ENCODE measurements at places on chromosomes 1 and 21.

- no peak for DNase-seq
Measured at GRCh38 chr1:246923482-246923881, 8.3 kb downstream of the AHCTF1 start.

- DNase-seq, result no peak
Measured at GRCh38 chr1:97649591-97649990, 271.2 kb downstream of the DPYD start.

DNA sequence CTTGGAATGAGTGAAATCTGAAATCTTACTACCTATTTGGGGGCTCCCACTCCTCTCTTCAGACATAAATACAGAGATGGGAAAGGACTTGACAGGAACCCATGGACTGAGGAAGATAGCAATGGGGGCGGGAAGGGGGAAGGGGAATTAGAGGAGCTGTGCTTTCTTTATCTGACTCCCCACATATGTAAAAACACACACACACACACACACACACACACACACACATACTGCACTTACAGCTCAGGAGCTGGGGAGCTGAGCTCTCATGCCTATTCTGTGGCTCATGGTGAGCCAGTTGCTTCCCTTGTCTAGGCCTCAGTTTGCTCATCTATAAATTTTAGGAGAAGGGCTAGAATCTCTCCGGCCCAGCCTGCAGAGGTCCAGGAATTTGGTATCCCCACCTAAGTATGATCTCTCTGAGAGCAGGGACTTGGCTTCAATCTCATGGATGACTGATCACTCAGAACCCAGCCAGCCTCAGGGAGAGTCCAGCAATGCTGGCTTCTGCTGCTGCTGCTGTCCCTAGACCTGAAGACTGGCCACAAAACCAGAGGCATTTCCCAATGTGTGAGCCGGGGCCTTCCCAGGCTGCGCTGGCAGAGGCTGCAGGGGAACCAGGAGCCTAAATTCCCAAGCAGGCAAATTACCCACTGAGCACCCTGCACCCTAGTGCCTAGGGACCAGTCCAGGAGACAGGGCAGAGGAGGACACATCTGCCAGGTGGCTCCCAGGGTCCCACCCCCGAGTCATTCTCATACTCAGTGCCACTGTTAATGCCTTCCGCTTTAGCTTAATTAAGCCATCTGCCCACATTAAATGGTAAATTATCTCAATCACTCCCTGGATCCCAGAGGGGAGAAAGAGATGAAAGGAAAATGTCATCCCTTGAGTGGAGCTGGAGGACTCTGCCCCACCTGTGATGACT lies 57.5 kb upstream of the RBM15 start:
- DNase-seq, result no peak

DNA sequence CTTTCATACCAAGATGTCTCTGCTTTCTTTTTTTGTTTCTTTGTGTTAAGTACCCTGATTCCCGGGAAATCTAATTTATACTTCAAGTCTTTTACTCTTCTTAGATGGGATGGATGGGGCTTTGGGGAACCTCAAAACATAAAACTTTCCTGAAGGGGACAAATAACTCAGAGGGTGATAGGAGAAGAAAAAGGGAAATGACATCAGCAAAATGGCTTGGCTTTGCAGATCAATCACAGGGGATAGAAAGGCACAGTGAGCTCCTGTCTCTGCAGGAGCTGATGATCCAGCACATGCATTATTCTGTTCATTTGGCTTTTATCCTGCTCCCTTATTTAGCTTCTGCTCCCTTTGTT lies 1.4 kb upstream of the CA14 start:
- no peak for DNase-seq

DNA sequence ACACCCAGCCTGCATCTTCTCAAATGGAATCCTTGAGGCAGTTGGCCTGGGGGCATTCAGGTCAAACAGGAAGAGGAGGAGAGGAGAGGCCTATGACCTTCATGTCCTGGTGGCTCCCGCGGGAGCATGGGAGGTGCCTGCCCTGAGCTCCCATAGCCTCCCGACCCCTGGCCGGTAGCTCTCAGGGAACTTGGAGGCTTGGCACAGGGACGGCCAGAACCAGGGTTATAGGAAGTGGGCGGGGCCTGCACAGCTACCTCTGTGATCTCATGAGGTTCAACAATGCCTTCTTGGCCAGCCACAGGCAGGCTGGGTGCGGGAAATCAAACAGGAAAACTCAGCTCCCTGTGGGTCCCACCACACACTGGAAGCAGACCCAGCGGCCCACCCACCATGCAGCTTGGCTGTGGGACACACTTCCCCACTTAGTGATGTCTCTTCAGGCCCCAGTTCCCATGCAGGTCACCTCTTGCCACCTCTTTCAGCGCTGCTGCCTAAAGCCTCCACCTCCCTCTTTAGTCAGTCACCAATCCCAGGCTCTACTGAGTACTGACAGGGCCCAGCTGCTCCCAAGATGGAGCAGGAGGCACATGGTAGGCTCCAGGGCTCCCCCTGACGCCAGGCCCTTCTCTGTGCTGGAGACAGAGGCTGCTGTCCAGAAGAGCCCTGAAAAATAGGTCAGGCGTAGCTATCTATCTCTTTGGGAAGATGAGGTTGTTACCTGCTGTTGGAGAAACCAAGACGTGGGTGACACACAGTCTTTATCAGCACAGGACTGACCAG lies at the start of gene SLFNL1:
SLFNL1 (minus strand) TSS at position 200 of the 783 bp plus-strand sequence. CDS start 1,065 bp downstream, outside the sequence.
- DNase-seq, result no peak

DNA sequence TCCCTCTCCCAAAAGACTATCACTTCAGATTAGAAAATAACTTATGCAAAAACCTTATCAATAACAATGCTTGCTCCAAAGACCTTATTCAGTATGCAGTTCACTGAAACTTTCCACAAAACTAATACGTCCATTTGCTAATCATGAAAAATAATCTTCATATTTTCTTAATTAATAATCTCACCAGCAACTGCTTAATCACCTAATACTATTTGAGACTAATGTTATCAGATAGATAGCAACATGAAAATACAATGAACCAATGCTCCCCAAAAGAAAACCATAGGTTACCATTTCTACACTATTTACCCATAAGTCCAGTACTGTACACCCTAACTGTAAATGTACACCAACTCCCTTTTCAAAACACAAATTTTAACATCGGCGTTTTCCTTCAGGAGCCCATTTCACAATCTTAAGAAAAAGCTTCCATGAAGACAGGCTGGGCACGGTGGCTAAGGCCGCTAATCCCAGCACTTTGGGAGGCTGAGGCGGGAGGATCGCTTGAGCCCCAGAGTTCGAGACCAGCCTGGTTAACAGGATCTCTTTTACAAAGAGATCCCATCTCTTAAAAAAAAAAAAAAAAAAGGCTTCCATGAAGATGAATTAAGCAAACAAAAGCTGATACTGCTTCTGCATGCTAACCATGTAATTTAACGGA lies 1.7 kb downstream of the GNB1 start:
- DNase-seq, result no peak

DNA sequence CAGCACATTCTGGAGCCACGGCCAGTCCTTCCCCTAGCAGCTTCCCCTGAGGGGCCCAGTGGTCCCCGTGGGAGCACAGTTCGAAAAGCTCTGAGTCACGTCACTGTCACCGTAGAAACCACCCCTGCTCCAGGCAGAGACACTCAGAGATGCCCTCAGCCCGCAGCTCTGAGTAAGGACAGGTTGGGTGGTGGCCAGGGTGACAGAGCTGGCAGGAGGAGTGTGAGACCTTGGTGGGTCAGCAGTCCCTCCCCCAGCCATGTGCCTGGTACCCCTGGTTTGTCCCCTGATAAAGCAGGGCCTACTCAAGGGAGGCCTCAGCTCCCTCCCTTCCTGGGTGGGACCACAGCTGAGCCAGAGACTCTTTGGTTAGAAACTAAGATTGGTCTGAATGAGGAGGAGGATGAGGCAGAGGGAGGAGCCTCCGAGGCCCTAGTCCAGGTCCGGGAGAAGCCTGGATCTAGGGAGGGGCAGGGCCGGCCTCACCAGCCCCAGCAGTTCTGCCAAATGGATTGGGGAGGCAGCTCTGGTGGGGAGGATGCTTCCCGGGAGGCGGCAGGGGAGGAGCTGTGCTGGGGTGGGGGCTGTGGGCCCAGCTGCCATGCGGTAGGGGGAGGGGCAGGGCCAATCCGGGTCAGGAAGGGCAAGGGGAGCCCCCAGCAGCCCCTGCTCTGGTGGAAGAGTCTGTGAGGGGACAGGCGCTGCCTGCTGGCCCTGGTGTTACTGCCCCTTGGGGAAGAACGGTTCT lies 55.2 kb downstream of the SLC9A1 start:
- DNase-seq, result peak; percentile 19

GRCh38 chr1:21322681-21323016 lies 32.4 kb upstream of the ECE1 start:
- DNase-seq, result no peak

GRCh38 chr1:185156288-185156853 lies 382 bp downstream of the TRMT1L start:
- DNase-seq, result no peak

GRCh38 chr1:20534659-20535417 lies 17.5 kb upstream of the FAM43B start:
- no peak for DNase-seq

- no peak for DNase-seq
Measured at GRCh38 chr1:97745912-97746311, 174.9 kb downstream of the DPYD start.

DNA sequence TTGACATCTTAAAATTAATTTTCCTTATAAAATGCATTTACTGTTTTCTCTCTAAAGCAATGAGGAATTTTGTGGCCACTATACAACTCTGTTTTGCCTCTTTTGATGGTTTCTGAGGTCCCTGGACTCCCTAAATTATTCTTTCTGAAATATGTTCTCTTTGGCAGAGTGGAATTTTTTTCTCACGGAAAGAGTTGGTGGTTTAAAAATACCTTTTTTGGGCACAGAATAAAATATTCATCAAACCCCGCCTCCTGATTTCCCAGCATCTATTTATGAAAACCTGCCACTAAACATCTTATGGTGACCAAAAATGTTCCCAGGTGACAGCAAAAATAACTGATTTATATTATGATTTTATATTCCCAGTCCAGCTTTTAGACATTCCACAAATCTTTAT lies 165.3 kb upstream of the SYT6 start:
- no peak for DNase-seq

DNA sequence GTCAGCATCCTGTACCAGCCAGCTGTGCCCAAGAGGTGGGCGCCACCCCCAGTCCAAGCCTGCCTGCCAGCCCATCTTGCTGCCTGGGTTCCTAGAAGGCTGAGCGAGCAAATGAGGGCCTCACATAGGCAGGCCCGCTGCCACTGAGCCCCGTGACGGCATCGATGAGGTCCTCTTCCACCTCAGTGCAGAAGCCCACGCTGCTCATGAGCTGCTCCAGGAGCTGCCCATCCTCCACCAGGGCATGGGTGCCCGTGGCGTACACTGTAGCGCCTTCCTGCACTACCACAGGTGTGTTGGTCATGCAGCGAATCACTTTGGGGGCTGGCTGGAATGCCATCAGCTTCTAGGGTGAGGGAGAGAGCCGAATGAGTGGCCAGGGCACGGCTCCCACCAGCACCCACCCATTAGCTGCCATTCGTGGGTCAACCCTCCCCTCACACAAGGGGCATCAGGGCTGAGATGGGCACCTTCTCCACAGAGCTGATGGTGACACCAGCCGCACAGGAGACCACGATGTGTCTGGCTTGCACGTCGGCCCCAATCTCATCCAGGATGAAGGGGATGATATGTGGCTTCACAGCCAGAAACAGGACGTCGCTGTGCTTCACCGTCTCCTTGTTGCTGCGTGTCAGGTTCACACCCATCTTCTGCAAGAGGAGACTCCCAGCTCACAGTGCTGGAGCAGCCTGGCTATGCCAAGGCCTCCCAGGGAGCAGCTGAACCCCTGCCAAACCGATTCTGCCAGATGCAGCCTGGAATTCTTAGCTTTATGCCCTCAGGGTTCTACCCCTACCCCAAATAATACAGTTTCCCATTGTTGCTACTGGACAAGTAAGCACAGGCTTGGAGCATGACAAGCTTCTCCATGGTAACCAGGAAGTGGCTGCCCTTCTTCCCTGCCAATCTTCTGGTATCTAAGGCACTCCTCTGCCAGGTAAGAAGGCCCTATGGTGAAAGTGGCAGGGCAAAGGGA lies 2.0 kb downstream of the PYCR2 start:
- no peak for DNase-seq

DNA sequence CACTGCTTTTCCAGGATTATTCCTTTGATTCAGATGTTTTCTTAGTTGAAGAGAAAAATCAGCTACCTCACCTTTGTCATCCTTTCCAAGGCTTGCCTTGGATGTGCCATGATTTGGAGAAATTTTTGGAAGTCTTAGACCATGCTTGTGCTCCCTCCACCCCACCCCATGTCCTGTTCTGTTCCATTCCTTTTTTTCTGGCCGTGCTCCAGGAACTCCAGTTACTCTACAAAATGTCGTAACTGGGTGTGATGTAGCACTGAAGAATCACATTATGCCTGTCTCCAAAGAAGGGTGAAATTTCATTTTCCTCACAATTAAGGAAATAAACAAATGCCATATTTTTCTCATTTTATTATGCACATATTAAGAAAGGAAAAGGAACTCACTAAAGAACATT lies 217.8 kb upstream of the ZRANB2 start:
- DNase-seq, result no peak

GRCh38 chr1:33973799-33974545 lies 110.1 kb downstream of the HMGB4 start:
- DNase-seq, result no peak

GRCh38 chr1:63555480-63555879 lies 32.2 kb downstream of the EFCAB7 start:
- DNase-seq, result no peak

DNA sequence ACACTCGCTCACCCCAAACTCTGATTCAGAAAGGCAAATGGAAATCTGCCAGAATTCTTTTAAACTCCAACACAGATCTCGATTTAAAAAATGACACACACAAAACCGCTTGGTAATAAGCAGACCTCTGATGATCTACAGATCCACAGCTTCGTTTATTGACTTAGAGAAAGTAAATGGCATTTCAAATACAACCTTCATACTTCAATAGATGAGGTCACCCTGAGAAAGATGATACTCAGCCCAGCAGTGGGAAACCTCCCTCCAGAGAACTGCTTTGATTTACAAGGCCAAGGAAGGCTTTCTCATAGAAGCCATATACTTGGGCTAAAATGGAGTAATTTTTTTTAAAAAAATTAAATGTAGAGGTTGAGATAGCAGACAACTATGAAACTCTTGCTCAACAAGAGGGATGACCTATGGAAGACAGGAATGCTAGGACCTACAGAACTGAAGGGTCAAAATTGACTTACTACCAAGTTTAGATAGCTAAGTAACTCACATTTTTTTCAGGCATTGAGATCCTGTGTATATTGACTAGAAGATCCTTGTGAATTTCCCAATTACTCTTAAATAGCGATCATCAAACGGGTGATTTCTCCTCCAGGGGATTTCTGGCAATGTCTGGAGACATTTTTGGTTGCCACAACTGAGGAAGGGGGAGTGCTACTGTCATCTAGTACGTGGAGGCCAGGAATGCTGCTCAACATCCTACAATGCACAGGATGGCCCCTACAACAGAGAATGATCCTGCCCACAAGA lies 143.9 kb downstream of the CLIC6 start:
- no peak for DNase-seq

Data from stimulated activated CD4-positive, alpha-beta T cell treated with anti-CD3 and anti-CD28 coated beads, Interleukin-4, amount 100 ng/mL, for 48 hours (primary cell).